ENCODE measurements at places on chromosomes 2 and 18.
A peak's percentile ranks its signal among the peaks of the same experiment; 100 is the strongest.

GRCh38 chr2:178177066-178177679 lies 17.1 kb upstream of the OSBPL6 start:
- no peak for DNase-seq

GRCh38 chr18:8858888-8859511 lies 153.6 kb downstream of the MTCL1 start:
- peak; percentile 92 for DNase-seq

- no peak for DNase-seq
Observed at GRCh38 chr18:55189972-55190371, 230.7 kb upstream of the CCDC68 start.

DNA sequence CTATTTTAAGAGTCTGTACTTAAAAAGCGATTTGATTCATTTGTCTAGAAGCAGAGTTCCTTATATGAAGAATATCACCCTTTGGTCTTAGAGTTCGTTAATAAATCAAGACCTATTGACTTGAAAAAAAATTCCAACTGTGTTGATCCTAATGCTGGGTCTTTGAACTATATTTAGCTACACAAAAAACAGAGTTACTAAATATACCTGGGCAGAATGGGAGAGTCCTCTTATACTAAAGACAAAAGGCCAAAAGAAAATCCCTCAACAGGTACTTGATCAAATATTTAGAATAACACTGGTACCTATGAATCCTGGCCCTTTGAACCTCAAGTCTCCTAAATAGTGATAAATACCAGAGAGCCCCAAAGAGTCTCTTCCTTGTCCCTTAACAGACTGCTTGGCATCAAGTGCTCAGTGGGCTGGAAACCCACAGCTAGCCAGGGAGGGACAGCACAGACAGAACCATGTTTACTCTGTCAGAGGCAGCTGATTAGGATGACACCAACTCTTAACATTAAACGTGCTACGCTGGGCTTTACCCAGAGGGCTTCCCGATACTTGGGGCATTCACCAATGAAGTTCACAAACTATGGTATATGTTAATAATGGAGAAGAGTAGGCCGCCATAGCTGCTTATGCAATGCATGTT lies 95.1 kb downstream of the FIGN start:
- no peak for DNase-seq

GRCh38 chr2:54572636-54573536 lies 116.8 kb downstream of the SPTBN1 start:
- no peak for DNase-seq

GRCh38 chr2:160427629-160428404 lies 65.8 kb downstream of the RBMS1 start:
- no peak for DNase-seq

- DNase-seq, result no peak
Observed at GRCh38 chr2:136281281-136282114, 163.5 kb upstream of the CXCR4 start.

DNA sequence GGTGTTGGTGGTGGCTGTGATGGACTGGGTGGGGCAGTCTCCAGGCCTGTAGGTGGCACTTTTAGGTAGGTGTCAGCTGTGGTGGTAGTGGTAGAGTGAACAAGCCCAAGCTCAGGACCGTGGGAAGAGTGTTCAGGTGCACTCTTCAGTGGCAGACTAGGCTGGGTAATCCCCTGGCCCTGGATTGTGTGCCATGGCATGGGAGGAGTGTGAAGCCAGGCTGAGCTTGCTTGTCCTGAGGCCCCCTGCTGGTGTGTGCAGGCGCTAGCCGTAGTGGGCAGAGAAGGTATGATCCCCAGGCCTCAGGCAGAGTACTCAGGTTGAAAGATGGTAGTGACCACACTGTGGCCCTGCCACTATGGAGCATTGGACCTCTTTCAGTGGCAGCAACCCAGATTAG lies 850.3 kb downstream of the DSC3 start:
- no peak for DNase-seq

DNA sequence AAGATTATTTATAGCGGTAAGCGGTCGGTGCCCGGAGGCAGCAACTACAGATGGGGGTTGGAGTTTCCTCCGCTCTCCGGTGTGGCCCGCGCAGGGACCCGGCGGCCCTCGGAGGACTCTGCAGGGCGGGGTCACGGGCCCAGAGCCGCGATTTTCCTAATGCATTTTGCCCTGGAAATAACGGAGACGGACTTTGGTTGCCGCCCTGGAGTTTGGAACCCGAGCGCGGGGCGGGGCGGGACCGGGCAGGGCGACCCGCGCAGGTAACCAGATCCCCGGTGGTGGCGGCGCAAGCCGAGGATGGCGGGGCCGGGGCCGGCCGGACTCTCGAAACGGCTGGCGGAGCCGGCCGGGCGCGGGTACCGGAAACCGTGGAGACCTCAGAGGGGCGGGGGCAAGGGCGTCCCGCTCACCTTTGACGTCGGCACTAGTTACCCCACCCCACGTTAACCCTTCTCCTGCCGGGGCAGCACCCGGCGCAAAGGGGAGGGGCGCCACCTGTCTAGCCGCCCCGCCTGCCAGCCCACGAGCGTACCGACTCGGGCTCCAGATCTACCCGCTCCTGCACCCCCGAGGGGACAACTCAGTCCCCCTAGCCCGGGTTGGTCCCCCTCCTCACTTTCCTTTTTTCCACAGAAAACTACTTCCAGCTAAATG lies 2.9 kb downstream of the CYP26B1 start:
- no peak for DNase-seq

DNA sequence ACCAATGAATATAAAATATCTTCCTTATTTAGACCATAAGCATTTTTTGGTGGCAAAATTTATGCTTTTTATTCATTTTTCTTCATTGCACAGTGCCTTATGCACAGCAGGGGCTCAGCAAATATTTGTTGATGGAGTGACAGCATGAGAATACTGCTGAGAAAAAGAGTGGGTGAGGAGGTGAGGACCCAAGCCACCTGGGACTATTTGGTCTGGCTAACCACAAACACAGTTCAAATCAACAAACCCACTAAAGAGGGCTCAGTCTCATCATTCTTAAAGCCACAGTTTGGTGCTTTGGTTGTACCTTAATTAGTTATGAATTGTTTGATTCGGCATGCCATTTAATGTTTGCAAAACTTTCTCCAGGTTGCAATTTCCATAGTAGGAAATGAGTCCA lies 183.5 kb upstream of the ZNF521 start:
- DNase-seq, result no peak

- no peak for DNase-seq
Observed at GRCh38 chr2:88398180-88398579, 54.3 kb downstream of the FOXI3 start.

GRCh38 chr2:234632527-234633391 lies 135.9 kb upstream of the ARL4C start:
- peak; percentile 63 for DNase-seq

DNA sequence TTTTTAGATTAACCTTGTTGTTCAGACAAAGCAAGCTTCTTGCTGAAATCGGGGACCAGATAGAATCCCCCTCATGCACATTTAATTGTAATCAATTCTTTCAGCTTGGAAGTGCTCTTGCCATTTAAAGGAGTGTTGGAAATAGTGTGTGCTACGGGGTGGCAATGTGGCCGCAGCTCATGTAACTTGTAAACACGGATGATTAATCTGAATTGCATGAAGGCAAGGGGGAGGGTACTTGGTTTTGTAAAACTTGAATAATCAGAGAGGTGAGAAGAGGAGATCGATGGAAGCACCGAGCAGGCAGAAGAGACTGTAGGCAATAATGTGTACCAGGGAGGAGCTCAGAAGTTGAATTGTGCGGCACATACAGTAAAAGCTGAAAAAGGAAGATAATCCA lies 273.5 kb downstream of the PTGR3 start:
- DNase-seq, result no peak

- no peak for DNase-seq
Observed at GRCh38 chr18:23837591-23837990, 148.3 kb downstream of the LAMA3 start.

- DNase-seq, result no peak
Observed at GRCh38 chr2:33634261-33634910, 35.3 kb upstream of the FAM98A start.

- DNase-seq, result peak; percentile 71
Observed at GRCh38 chr2:100857915-100858314, 38.0 kb downstream of the NPAS2 start.

GRCh38 chr2:551621-552020 lies 125.6 kb downstream of the TMEM18 start:
- DNase-seq, result no peak

DNA sequence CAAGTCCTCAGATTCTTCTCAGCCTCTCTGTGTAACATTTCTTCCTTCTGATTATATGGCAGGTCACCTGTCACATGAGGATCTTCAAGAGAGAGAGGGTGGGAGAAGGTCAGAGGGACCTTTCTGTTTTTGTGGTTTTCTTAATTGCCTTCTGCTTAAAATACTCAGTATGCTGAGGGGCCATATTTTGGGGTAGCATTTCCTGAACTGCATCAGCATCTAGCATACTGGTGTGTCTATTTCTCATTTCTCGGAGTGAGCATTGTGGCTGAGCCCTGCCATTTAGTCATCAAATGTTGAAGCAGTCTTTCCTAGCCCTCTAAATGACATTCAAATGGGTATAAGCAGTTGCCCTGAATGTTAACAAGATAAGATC lies 162.7 kb downstream of the MYO3B start:
- DNase-seq, result no peak

GRCh38 chr2:120441744-120442471 lies 96.0 kb downstream of the INHBB start:
- no peak for DNase-seq

GRCh38 chr2:100938031-100939026 lies 63.8 kb upstream of the RPL31 start:
- DNase-seq, result no peak

- DNase-seq, result peak; percentile 10
Observed at GRCh38 chr18:36025025-36025424, 42.3 kb downstream of the RPRD1A start.
